ENCODE measurements at places on chromosomes 5 and 9.

- no peak for DNase-seq
Observed at GRCh38 chr9:89445801-89446251, 52.1 kb downstream of the SEMA4D start.

DNA sequence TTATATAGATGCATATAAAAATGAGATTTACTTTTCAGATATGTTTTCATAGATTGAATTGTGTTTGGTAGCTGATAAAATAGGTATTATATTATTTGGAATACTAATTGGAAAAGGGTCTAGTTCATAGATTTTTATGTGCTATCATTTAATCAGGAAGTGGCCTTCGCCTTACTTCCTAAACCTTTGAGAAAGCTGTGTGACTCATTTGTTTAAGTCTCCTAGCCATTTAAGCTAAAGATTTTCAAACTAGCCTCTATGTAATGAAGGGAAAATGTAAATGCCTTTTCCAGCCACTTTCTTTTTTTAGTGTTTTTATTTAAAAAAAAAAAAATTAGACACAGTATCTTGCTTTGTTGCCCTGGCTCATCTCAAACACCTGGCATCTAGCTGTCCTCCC lies 97.5 kb downstream of the DMXL1 start:
- DNase-seq: no peak

DNA sequence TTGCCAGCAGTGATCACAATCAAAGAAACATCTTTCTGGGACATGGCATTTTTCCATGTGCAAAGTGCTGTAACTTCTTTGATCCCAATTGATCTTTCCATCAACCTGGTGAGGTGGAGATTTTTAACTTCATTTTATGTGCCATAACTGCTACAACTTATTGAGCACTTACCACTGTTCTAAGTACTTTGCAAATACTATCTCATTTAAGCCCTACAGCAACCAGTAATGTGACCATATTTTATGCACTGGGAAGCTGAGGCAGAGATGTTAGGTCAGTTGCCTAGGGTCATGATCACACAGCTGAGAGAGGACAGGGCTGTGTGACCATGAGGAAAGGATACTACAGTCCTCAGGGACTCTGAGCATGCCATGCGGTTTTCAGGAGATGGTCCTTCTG lies 17.9 kb upstream of the STRBP start:
- no peak for DNase-seq

- DNase-seq: no peak
Observed at GRCh38 chr5:36870399-36871040, 6.0 kb upstream of the NIPBL start.

DNA sequence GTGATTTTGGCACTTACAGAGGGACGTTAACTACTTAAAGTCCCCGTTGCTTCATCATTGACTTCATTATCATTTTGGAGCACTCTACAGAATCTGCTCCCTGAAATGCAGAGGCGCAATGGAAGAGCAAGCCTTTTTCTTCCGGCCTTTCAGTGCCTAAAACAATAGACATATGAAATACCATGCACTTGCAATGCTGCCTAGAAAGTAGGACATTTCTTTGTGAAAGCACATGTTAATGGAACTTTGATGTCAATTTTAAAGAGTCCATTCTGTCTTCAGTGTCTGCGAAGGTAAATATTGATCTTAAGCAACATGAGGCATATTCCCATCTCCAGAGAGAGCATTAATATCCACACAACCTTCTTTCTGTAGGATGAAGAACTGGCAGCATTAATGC lies 36.3 kb downstream of the ITGA2 start:
- no peak for DNase-seq

GRCh38 chr9:33927694-33928093 lies 110.7 kb downstream of the UBE2R2 start:
- DNase-seq: no peak

DNA sequence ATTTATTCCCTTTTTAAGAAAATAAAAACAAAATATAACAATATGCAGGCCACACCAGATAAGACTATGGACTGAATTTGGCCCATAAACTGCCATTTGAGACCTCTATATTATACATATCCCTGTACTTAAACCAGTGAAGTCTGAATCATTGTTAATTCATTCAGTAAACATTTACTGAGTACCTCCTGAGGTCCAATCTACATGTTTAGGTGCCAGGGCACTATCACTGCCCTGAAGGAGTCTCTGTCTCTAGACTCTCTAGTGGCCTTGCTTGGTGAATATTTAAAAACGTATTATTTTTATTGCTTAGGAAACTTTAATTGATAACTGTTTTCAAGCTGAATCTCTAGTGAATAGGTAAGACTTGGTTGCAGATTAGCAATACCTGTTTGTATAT lies 74.7 kb upstream of the ELL2 start:
- DNase-seq: no peak

DNA sequence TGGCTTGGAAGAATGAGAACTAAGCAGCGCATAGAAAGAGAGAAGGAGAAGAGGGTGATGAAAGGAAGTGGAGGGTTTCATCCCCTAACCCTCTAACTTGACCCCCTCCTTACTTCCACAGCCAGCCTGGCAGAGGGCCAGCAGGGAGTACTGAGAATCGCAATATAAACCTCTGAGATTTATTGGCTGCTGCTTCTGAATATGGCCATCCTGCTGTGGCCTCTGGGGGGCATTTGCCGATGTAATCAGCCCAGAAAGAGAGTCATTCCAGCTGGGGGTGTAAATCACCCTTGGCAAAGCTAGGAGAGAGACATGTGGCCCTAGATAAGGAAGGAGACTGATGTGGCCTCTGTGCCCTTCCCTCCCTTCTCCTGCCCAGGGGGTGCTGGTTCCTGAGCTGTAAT lies 960 bp upstream of the GFRA3 start:
- no peak for DNase-seq

- no peak for DNase-seq
Observed at GRCh38 chr5:72608926-72609325, 101.7 kb upstream of the ZNF366 start.

DNA sequence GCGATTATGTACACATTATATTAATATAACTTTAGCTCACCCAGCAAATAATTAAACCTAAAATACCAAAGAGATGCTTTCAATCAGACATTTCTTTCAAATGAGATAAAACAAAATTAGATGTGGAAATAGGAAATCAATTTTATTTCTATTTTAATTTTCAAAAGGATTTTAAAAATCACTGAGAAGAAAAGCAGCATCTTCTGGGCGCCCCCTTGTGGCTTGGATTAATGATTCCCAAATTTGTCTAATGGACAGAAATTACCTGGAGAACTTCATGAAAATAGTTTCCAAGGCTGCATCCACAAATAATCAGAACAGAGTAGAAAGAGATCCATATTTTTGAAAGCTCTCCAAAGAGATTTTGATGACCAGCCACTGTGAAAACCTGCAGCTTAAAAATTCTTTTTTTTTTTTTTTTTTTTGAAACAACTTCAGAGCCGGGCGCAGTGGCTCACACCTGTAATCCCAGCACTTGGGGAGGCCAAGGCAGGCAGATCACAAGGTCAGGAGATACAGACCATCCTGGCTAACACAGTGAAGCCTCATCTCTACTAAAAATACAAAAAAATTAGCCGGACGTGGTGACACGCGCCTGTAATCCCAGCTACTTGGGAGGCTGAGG lies 50.9 kb upstream of the CEMIP2 start:
- peak; percentile 54 for DNase-seq

GRCh38 chr5:135033901-135034235 lies at the start of gene PITX1:
Gene PITX1, minus strand, starts transcription at chr5:135034228. Its CDS starts 347 bp downstream, at chr5:135033881.
- DNase-seq: no peak

DNA sequence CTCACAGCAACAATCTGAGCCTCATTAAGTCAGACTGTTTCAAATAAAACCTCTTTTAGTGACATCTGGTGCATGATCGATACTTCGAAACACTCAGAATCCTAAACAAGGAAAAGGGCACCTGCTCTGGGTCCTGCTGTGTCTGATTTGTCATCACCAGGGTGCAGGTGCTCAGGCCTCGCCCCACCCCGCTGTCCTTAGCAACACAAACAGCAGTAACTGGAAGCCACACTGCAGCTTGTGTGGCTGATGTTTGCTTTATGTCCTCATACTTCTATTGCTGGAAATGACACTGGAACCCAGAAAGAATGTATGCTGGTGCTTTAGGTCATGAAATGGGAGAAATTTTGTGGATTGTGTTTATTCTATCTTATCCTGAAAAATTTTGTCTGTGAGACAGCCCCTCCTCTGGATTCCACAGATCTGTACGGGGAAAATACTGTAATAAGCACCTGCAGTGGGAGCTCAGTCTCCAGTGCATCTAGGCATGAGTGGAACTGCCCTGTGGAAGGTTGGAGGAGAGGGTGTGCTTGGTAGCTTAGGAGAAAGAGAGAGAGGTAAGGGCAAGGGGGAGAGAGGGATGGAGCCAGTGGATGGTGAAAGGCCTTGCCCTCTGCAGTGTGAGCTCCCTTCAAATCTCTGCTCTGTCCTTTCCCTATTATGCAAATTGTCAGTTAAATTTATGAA lies 284.2 kb downstream of the SMARCA2 start:
- DNase-seq: peak; percentile 16

GRCh38 chr5:64144425-64145215 lies 21.0 kb upstream of the RNF180 start:
- no peak for DNase-seq

DNA sequence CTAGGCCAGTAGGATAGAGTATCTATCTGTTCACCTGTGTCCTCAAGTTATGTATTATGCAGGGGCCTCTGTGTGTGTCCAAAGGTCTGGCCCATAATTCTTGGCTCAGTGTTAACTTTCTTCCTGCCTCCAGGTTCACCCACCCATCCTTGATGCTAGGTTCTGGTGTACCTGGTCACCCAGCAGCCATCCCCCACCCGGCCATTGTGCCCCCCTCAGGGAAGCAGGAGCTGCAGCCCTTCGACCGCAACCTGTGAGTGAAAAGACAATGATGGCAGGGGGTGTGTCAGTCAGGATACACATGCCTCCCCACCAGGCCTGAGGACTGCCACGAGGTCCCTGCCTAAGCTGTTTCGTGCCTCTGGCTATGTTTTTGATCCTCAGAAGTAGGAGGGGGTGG lies 27.6 kb downstream of the TCF7 start:
- no peak for DNase-seq

- no peak for DNase-seq
Observed at GRCh38 chr5:73499187-73499586, 945 bp downstream of the BTF3 start.

DNA sequence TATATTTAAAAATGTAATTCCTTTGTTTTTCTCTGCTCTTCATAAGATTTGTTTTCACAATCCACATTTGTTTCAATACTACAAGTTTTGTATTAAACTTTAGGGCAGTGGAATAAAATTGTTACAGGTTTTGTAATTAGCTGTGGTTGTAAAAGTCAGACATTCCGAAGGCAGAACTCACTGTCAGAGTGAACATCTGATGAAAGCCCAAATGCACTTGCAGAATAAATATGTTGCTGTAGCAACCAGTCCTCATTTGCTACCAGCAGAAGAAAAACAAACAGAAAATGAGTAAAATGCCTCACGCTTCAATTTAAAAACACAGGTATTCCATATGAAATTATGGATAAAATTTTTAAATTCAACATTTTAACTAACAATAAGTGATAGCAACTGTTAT lies 740.1 kb upstream of the FAM174A start:
- no peak for DNase-seq

DNA sequence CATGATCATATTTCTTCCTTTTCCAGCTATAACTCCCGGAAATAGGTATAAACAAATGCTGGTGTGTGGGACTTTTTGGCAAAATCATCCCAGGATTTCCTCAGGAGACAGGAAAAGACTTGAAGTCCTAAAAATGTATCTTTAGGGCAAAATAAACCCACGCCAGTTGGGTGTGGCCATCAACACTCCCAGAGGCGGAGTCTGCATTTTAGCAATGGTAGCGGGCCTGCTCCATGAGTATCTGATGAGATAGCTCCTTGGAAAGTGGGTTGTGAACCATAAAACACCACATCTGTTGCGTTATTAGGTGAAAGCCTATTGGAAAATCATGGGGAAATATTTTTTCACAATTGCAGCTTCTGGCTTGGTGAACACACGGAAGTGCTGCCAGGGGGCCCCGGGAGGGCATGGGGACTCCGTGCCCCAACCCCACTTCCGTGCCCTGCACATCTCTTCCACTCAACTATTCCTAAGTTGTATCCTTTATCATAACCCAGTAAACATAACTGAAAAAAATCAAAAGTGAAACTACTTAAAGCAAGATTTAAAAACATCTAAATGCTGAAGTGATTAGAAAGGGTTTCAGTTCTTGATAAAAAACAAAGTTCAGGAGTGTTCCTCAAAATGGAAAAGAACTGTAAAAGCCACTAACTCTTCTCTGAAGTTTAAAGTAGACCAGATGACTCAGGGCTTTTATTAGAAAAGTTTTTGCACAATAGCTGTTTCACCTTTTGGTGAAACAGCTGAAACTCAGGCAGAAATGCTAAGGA lies 111.2 kb downstream of the LRRC70 start:
- DNase-seq: no peak

DNA sequence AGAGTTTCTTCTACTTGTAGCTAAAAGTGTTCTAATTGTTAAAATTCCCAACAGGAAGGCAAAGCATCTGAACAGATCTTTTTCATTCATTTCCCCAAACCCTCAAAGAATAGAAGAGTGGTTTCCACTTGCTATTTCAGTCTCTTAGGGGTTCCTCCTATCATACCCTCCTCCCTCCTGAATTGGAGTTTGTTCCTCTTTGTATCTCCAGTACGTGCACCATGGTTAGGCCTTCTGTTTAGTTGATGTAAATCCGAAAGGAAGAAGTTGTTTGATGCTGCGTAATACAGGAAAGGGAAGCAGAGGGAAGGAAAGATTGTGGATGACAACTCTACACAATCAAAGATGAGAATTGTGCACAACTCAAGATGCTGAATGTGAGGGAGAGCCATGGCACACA lies 303.6 kb downstream of the PIK3R1 start:
- DNase-seq: no peak

GRCh38 chr5:143170977-143171376 lies 232.5 kb downstream of the NR3C1 start:
- no peak for DNase-seq

- no peak for DNase-seq
Observed at GRCh38 chr5:54049144-54049543, 261.2 kb downstream of the ARL15 start.

DNA sequence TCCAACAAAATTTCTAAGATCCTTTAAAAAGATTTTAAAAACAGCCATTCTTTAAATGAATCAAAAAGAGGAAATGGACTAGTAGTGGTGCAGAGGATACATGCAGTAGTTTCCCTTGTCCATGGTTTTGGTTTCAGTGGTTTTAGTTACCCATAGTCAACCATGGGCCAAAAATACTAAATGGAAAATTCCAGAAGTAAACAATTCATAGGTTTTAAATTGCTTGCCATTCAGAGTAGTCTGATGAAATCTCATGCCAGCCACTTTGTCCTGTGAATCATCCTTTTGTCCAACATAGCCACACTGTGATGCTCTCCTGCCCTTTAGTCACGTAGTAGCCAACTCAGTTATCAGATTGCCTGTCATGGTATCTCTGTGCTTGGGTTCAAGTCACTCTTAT lies 286.1 kb downstream of the ANXA1 start:
- DNase-seq: no peak

GRCh38 chr9:115118879-115119218 lies 892 bp upstream of the TNC start:
- peak; percentile 59 for DNase-seq
